ENCODE measurements at places on chromosomes 7 and 10.

- DNase-seq: no peak
Observed at GRCh38 chr7:129649128-129649690, 37.7 kb downstream of the NRF1 start.

DNA sequence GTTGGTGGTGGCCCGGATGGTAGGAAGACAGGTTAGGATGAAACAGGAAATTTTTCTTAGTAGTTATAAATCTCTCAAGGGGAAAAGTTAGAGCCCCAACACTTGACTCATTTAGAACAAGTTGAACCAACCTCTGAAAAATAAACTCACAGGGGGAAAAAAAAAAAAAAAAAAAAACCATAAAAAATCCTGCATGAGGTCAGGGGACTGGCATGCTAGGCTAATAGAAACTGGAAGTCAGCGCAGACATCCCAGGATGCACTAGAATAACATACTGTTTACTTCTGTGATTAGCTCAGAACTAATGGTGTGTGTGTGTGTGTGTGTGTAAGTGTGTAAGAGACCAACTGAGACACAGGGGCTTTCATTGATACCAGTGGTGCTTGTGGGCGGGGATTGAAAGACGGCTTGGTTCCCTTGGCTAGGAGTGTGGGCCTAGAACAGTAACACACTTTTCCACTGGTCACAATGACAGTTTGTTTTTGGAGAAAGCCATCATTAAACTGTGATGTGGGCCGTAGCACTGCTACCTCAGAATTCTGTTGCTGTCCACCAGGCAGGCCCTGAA, 491.6 kb upstream of the GALNT17 start:
- DNase-seq: no peak

DNA sequence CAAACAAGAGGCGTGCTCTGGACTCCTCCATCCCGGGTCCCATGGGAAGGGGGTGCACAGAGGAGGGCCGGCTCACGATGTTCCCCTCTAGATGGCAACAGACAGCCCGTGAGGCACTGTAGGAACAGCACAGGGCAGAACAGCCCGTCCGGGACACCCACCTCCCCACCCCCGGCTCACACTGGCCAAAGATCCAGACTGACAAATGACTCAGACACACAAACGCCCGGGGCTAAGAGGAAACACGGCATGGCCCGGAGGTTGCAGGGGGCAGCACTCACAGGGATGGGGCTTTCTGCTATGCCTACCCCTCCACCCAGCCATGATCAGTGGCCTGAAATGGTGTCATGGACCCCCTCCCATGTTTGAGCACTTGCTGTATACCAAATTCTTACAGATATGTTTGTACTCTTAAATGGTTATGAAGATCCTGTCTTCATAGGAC, 4.9 kb upstream of the ELN start:
- DNase-seq: no peak

GRCh38 chr7:5693529-5693928, 87.9 kb downstream of the RNF216 start:
- peak; percentile 79 for DNase-seq

GRCh38 chr7:67788669-67789068, 792.0 kb downstream of the TYW1 start:
- no peak for DNase-seq

- DNase-seq: no peak
Observed at GRCh38 chr10:130470973-130471372, 334.8 kb downstream of the GLRX3 start.

DNA sequence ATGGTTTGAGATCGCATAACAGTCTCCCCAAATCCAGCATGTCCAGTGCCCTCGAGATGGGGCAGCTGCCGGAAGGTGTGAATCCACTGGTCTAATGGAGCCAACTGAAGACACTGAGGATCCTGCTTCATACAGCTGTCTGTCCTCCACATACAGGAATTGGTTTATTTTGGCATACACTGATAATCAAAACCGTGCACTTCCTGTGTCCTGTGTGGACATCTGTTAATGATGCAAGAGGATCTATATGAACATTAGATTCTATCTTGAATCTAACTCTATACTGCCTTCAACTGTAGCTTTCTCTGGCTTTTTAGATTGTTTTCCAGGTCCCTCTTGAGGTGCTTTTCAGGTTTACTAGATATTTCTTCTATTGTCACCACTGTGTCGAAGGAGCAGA, 3.0 kb upstream of the JAZF1 start:
- no peak for DNase-seq

DNA sequence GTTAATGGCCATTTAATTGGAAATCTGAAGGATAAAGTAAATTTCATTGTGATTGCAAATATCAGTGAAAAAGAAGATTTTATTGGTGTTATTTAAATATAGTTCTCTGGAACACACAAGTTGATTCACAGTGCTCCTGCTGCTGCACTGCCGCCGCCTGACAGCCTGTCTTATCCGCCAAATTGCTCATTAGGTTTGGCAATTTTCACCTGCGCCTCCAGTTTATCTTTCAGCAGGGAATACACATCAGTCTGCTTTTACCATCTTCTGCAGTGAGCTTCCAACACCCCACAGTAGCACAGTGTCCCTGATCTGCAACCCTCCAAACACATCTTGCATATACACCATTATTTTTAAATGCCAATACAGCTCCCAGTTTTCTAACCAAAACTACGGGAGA, 308.3 kb downstream of the PARD3 start:
- DNase-seq: no peak

DNA sequence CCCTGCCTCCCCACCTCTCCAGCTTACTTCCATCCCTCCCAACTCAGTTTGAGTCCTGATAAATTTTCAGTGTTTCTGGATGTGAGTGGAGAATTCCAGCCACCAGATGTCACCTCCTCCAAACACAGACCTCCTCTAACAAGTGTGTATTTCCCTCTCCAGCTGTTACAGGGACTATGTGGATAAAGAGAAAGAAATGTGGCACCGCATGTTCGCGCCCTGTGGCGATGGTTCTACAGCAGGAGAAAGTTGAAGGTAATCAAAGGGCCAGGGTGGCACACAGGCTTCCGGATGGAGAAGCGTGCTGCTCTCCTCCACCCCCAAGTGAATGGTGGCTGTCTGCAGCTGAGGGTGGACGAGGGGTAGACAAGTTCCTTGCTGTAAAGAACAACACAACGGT, 14.7 kb downstream of the FKBP6 start:
- DNase-seq: no peak

- DNase-seq: no peak
Observed at GRCh38 chr7:36896956-36897590, 172.8 kb upstream of the AOAH start.

DNA sequence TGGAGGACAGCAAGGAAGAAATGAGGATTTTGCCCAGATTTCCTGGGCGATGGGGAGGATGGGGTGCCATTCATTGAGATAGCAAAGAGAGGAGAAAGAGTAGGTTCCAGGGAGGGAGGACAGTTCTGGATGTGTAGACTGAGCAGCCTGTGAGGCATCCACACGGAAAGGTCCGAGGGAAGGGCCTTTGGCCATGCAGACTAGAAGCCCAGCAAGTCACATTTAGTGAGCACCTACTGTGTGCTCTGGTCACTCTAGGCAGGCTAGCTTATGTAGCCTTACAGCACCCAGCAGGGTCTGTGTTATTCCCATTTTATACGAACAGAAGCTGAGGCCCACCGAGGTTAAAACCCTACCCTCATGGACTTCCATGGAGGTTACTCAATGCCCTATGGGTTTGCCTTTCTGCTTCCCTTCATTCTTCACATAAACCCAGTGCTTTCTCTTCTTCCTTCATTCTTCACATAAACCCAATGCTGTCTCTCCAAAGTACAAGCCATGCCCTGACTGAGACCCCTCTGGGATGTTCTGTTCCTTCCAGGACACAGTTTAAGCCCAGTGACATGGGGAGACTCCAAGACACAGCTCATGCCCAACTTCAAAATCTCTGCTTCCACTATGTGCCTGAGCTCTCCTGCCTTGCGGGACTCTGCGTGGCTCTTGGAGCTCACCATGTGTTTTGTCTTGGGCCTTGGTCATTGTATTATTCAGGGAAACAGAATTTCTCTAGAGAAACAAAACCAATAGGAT, 13.7 kb downstream of the IL2RA start:
- no peak for DNase-seq

GRCh38 chr10:33773253-33773573, 438.7 kb upstream of the NRP1 start:
- DNase-seq: no peak

GRCh38 chr10:95341716-95342130, 50.9 kb upstream of the PDLIM1 start:
- DNase-seq: no peak

- DNase-seq: no peak
Observed at GRCh38 chr10:124041675-124042445, 51.5 kb downstream of the CHST15 start.

- DNase-seq: no peak
Observed at GRCh38 chr7:117008118-117008885, 55.0 kb downstream of the ST7 start.

DNA sequence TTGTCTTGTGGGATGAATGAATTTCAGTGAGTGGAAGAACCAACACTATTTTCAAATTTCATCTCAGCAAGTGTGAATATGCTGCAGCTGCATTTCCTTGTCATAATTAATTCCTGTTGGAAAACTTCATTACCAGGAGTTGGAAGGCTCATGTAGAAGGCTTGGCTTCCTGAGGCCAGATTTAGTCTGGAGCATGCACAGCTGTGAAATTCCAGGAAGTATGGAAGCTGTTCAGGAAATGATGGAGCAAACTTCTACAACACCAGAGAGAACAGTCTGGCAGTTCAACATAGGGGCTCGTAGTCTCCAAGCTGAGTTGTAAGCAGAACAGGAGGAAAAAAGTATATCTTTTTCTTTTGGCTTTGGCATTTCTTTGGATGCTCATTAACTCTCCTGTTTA, 1439.9 kb upstream of the CELF2 start:
- no peak for DNase-seq

GRCh38 chr7:28507525-28508282, 95.4 kb downstream of the CREB5 start:
- no peak for DNase-seq

DNA sequence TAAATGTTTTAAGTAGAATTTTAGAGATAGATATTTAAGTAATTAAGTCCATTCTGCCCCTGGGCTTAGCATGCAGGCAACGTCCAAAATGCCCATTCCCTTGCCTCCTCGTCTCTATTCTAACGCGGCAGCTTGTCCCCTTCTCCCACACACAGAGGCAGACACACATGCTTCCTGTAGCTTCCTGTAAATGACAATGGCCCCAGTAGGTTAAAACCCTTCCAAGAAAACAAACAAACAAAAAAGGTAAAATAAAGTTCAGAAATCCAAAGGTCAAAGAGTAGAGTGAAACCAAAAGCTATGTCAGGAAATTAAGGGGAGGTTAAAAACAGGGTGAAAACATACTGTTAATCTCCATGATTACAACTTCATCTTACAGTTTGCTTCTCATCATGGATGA, 857.6 kb downstream of the GATA3 start:
- no peak for DNase-seq

DNA sequence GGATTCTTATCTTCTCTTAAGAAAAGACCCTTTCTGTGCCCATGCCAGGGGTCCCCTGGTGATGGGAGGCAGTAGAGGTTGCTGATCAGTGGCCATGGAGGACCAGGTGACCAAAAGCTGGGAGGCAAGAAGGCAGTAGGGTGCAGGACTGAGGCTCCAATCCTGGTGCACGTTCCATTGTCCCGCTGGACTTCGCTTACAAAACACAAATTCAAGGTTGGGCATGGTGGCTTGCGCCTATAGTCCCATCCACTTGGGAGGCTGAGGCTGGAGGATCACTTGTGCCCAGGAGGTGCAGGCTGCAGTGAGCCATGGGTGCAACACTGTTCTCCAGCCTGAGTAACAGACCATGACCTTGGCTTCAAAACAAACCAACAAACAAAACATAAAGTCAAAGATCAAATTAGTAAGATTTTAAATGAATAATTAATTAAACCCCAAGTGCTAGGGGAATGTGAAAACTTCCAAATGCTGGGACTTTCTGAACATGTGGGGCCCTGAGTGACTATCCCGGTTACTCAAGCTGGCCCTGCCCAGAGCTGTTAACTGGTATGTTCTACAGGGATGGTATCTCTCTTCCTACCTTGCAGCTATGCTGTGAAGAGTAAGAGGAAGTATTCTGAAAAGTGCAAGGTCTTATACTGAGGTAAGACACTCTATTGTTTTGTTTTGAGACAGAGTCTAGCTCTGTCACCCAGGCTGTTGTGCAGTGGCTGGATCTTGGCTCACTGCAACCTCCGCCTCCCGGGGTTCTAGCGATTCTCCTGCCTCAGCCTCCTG, 97.6 kb downstream of the LYZL2 start:
- DNase-seq: no peak

DNA sequence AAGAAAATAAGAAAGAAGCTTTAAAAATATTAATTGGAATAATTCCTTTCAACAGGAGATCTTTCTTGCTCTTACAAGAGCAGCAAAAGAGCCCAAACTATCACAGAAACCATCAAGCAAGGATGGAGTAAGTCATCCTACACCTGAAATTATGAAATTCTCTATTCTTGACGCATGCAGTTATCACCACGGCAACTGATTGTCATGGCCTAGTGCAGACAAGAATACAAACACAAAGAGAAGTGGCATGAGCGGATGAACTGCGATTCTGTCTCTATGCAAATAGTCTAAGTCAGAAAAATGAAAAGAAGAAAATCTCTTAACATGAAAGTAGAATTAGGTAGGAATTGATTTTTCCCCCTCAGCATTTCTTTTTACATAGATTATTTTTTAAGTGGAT, 54.8 kb upstream of the SLC35B4 start:
- no peak for DNase-seq

DNA sequence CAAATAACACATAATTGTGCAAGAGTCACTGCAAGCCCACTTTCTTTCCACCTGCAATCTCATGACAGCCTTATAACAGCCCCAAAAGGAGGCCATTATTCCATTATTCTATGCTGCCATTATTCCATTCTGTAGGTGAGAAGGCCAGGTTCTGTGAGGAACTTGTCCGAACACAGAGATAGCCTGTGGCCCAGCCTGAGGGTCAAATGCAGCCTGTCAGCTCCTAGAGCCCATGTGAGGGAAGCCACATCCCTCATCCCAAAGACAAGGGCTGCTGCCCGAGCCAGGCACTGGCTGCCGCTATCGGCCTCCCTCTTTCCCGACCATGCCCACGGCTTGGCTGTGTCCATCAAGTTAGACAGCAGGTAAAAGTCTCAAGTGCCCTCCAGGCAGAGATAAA, 24.1 kb upstream of the C10orf71 start:
- no peak for DNase-seq

DNA sequence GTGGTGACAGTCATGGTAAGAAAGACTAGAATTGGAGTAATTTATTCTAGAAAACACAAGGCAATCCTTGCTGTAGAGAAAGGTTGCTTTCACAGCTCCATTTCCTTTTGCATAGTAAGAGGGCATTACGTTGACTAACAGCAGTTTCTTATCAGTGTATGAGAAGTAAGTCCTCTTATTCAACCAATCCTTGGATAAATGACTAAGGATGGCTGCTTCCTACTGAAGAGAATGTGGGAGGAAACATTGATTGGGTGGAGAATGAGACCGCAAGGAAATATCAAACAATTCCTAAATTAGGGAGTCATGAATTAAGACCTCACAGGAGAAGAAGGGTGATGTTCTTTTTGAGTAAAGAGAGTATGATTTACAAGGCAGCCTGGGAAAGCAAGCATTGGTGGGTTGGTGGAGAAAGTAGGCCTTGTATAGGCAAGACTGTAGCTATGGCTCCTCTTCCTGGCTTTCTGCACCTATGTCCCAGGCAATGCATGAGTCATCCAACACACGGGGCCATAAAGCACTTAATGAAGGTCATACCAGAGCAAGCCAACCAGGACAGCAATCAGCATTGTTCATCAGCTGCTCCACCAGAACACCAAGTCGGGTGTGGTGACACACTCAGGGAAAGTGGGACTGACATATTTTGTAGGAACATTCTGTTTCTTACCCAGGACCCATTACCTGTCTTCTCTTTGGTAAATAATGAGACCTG, 5.6 kb downstream of the MGAM start:
- no peak for DNase-seq
